Hematopoietic multipotent progenitor cell treated with erythropoietin and hydrocortisone succinate and interleukin-3 and kit ligand, for 6 days (in vitro differentiated cells): ENCODE measurements at places on chromosomes 16 and 17.

DNA sequence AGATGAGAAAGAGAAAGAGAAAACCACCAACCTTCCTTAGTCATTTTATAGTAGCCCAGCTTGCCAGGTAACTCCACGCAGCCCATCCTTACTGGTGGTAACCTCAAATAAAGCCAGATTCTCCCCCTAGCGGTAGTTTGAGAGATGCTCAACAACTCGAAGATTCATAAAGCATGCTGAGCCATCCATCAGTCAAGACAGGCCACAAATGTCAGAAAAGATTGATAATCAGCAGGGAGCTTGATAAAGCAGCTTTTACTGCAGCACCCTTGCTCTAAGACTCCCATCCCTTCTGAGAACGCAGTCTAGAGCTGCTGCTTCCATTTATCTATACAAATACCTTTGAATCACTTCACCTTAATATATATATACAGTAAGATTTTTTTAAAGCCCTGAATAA, 451.5 kb upstream of the HSBP1 start:
- peak; percentile 73 for DNase-seq

- no peak for DNase-seq
These were observed 17.7 kb upstream of the SMURF2 start for GRCh38 chr17:64679710-64680216.

GRCh38 chr17:21239680-21240368, 13.4 kb downstream of the NATD1 start:
- peak; percentile 75 for DNase-seq

DNA sequence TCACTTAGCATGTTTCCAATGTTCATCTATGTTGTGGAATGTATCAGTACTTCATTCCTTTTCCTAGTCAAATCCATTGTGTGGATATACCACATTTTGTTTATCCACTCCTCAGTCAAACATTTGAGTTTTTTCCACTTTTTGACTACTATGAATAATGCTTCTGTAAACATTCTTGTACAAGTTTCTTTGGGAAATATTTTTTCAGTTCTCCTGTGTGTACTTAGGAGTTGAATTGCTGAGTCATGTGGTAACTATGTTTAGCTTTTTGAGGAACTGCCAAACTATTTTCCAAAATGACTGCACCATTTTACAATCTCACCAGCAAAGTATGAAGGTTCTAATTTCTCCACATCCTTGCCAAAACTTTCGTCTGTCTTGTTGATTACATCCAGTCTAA, 223.7 kb upstream of the AXIN2 start:
- peak; percentile 36 for DNase-seq

DNA sequence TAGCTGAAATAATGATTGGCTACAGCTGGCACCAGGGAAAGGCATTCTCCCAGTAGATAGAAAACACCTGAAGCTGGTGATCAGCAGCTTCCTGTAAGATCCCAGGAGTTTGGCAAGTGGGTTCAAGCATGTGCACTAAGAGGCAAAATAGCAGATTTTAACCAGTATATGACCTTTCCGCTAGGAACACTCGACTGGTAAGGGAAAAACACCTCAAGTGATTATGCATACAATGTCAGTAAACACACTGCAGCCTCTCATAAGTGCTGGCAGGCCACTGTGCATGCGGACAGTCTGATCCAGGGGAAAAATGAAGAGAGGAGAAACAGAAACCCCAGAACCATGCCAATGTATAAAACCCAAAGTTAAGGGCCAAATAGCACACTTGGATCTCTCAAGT, 49.0 kb upstream of the HLF start:
- DNase-seq = no peak

GRCh38 chr17:46964315-46965265, 14.5 kb downstream of the RPRML start:
- DNase-seq = peak; percentile 61

DNA sequence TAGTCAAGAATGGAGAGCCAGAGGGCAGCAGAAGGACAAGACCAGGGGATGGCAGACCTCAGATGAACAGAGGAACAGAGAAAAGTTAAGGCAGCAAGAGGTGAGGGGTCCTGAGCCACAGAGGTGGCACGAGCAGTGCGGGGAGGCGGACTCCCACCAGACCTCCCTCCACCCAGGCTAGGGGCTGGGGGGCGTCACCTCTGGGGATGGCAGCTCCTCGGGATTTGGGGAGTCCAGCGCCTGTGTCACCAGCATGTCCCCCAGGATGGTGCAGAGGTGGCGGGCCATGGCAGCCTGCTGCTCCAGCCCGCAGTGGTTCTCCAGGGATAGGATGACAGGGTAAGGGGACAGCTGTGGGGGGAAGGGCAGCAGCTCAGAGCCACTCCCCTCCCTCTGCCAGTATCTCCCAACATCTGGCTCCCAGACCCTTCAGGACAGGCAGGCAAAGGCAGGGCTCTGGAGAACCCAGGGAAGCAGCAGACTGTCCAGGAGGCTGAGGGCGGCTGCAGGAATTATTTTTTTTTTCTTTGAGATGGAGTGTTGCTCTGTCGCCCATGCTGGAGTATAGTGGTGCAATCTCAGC, 15.8 kb downstream of the PLCD3 start:
- DNase-seq = no peak

DNA sequence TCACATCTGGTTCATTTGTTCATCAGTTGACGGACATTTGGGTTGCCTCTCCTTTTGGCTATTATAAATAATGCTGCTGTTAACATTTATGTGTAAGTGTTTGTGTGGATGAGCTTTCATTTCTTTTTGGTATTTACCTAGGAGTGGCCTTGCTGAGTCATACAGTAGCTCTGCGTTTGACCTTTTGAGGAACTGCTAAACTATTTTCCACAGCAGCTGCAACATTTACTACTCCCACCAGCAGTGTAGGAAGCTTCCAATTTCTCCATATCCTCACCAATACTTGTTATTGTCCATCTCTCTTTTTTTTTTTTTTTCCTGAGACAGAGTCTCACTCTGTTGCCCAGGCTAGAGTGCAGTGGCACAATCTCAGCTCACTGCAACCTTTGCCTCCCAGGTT, 20.7 kb upstream of the PLCG2 start:
- DNase-seq = peak; percentile 26

DNA sequence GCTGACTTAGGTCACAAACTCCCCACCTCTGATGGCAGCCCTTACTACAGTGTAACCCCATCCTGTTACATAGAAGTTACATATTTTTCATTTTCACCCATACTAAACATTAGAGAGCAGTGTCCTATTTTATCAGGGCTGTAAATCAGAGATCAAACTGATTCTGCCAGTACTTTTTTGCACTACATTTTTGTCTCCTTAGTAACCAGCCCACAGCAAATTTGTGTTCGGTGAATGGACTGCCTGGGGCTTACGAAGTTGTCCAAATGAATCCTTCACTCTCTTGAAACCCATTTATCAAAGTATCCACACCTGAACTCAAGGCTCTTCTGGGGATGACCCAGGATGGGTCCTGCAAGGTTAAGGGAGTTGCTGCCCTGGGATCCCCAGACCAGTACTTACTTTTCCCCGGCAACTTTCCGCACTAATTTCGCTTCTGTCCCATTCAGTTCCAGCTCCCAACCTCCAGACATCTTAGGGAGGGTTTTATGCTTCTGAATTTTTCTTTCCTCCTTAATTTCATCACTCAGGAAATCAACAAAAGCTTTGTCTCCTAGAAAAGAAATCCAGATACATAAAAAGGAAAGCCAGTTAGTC, 1.1 kb downstream of the C1QBP start:
- peak; percentile 17 for DNase-seq

GRCh38 chr17:82036634-82037091, 834 bp downstream of the DCXR start:
- DNase-seq = no peak

DNA sequence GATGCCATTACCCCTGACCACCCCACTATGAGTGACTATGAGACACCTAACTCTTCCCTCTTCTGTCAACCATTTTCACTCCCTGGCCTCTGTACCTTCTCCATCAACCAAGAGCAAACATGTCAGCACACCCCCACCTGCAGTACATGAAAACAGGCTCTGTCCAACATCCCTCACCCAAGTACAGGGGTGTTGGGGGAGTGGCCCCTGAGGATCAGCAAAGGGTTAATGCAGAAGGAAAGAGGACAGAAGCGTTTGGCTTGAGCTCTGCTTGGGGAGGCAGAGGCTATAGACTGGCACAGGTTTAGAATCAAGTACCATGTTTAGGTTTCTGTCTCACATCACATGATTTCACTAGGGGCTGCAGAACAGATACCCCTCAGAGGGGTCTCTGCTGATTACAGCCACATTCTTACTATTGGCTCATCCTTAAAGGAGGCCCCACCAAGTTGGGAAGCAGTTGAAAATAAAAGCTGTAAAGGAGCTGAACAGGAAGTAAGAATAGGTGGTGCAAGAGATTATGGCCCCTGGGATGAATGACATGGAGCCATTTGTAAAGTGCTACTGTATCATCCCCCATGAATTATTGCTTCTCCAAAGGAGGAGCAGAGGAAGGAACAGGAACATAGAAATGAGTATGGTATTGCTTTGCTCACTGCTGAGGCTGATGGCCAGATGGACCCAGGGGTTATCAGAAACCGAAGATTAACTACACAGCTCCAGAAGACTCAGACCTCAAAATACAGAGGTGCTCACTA, 2.4 kb upstream of the PSMC3IP start:
- DNase-seq = no peak

- DNase-seq = no peak
These were observed 1.5 kb downstream of the C17orf114 start for GRCh38 chr17:4800462-4801196.

DNA sequence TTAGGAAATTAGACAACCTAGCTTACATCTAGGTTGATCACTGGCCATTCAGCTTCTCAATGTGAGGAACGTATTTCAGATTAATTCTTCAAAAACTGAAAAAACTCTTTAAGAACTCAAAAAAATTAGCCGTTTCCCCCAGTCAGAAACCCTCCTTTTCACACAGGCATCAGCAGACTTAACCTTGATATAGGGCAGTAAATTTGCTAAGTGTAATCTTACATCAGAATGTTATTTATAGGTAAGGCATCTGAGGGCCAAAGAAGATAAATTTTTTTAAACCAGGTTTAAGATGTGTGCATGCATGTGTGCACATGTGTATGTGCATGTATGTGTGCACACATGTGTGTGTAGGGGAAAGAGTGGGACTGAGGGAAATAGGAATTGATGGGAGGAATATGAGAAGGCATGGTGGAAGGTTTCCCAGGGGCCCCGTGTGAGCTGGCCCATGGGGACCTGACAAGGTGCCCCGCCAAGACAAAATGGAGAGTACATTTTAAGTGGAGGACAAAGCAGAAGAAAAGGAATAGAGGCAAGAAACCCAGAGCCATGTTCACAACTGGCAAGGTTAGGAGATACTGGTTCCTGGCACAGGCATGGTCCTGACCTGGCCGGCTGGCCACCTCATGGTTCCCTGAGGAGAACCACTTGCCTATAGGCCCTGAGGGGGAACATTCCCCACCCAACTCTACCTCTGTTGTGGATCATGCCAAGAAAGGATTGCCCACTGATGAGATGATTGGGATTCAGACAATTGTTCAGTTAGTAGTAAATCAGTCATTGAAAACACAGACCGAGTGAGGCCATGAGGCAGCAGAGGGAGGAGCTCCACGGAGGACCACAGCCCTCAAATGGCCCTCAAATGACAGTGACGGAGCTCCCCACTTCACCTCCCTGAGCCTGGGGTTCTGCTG, 33.0 kb downstream of the TEX2 start:
- no peak for DNase-seq

DNA sequence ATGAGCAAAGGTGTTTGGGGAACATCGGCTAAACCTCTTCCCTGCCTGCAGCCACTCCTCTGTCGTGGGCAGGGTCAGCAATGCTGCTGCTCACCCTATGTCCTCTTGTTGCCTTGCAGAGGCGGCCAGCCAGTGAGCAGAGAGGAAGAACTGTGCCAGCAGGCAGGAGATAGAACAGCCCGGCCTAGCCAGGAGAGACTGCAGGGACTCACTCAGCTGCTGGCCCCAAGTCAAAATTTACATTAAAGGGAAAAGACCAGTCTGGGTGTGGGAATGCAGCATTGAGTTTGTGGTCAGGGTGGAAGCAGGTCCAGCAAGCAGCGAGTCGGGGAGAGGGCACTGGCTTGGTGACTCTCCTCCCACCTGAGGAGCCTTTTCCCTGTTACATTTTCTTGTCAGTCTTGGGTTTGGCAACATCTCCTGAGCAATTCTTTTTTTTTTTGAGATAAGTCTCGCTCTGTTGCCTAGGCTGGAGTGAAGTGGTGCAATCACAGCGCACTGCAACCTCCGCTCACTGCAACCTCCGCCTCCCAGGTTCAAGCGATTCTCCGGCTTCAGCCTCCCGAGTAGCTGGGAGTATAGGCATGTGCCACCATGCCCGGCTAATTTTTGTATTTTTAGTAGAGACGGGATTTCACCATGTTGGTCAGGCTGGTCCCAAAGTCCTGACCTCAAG, 22.7 kb downstream of the LIG3 start:
- DNase-seq = no peak

GRCh38 chr17:48593840-48594537, 410 bp upstream of the HOXB5 start:
- peak; percentile 88 for DNase-seq

GRCh38 chr16:11136600-11136999, 119.4 kb downstream of the SOCS1 start:
- DNase-seq = peak; percentile 60

DNA sequence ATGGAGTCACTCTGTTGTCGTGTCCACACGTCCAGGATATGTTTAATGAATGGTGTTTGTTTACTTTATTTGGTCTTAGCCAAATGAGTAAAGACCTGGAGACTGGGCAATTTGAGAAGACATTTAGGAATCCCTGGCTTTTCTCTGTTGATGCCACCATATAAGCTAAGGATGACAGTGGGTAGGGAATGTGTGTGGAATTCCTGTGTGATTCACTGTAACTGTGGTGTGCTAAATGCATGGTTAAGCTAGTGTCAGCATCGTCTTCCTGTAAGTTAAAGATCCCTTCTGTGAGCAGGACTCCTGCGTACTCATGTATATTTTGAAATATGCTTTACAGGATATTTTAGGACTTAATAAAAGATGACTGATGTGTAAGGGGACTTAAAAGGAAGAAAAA, 26.4 kb downstream of the GOSR1 start:
- DNase-seq = no peak

DNA sequence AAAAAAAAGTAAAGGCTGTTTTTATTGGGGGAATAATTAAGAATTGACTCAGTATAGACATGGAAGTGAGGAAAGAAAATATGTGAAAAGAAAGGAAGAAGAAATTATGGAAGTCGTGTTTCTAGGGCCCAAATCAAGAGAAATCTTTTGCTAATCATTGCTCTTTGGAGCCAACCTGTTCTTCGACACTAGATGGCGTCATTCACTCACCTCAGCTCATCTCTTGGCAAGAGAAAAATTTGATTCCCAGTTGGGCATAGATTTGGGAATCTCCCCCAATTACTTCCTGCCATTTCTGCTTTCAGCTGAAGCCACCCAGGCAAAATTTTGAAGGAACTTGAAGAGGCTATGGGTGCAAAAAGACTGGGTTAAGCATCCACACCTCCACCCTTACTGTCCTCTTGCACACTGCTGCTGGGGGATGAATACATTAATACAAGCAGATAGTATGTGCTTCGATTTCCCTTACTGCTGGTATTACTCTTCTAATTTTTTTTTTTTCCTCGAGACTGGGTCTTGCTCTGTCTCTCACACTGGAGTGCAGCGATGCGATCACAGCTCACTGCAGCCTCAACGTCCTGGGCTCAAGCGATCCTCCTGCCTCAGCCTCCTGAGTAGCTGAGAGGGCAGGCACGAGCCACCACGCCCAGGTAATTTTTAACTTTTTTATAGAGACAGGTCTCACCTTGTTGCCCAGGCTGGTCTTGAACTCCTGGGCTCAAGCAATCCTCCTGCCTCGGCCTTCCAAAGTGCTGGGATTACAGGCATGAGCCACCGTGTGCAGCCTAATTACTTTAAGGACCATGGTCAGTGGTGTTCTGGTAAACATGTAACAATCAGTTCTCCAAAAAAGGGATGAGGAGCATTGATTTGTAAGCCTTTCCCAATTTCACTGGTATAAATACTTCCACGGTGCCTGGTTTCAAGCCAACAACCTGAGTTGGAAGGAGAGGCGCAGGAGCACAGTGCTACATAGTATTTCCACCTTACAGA, 13.5 kb downstream of the PSMD7 start:
- DNase-seq = peak; percentile 74
